Activated CD4-positive, alpha-beta T cell treated with anti-CD3 and anti-CD28 coated beads, Interleukin-2, amount 50 U/mL, for 1 hour (primary cell): ENCODE measurements at places on chromosomes 11 and 22.

GRCh38 chr11:75715688-75716087 is 1.9 kb upstream of the MOGAT2 start:
- no peak for DNase-seq

- DNase-seq = no peak
Observed at GRCh38 chr11:37459456-37459855, 861.4 kb upstream of the RAG2 start.

GRCh38 chr11:64185175-64185692 is 737 bp upstream of the STIP1 start:
- DNase-seq = no peak

DNA sequence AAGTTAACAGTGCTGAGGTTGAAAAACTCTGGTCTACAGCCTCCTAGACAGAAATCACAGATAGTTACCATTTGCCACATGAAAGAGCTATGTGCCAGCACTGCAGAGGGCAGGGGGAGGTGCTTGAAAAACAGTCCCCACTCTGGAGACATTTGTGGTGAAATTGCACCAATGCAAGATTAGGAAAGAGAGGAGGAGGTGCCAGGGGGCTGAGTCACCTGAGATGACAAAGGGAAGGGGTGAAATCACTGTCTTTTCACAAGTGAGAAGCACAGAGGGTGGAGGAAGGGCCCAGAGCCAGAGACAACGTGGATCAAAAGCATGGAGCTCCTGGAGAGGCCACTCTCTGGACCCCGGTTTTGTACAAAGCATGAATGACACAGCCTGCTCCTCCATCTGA is 196.3 kb downstream of the BUD13 start:
- DNase-seq = no peak

- DNase-seq = no peak
Observed at GRCh38 chr22:38151126-38151500, 30.5 kb downstream of the PLA2G6 start.

- no peak for DNase-seq
Observed at GRCh38 chr11:23632293-23632692, 772.0 kb upstream of the CCDC179 start.

GRCh38 chr11:67292671-67293070 is 3.6 kb downstream of the ANKRD13D start:
- DNase-seq = no peak
